RWPE2 (cell line): ENCODE measurements at places on chromosomes 1 and 21.

GRCh38 chr1:241716915-241717656 lies 65.0 kb downstream of the WDR64 start:
- H3K4me1 ChIP-seq: peaks cover 9% of the 10 kb centered on the region
- H3K27me3 ChIP-seq: no peaks in the 10 kb centered on the region
- H3K4me3 ChIP-seq: no peak overlapping the region

DNA sequence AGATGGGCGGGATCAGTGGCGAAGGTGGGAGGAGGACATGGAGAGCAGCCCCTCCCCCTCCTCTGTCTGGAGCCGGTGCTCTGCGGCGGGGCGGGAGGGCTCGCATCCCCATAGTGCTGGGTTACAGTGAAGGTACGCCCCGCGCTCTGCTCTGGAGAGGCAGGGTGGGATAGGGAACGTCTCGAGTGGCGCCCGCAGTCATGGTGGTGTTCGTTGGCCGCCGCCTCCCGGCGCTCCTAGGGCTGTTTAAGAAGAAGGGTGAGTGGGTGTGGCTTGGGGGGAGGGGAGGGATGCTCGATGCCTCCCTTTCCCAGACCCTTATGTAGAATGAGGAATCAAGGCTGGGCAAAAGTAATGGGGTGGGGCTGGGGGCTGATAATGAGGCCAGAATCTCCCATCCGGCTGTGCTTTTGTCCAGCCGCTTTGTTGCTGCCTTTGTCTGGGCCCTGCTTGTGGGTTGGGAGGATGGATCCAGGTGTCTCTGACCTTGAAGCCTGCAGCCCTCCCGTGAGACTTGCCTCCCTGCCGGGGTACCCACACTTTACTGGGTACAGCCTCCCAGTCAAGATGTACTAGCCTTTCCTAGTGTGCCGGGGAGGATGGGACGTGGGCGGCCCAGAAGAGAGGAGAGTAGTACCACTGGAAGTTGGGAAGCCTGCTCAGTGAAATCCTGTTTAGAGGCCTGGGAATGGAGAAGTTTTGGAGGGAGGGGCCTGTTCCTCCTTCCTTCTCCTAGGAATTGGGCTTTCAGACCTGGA lies 51.4 kb downstream of the YARS1 start:
- peak overlapping the region; percentile 100 for H3K27ac ChIP-seq
- H3K27me3 ChIP-seq: no peaks in the 10 kb centered on the region

GRCh38 chr1:11874624-11875023 lies 15.9 kb upstream of the NPPB start:
- H3K27ac ChIP-seq: no peak overlapping the region
- H3K27me3 ChIP-seq: peaks cover 4% of the 10 kb centered on the region
- H3K4me3 ChIP-seq: no peak overlapping the region
- no peaks in the 10 kb centered on the region for H3K4me1 ChIP-seq
- no peak for DNase-seq
- H3K36me3 ChIP-seq: no peaks in the 10 kb centered on the region

GRCh38 chr1:147046189-147046862 lies 108.2 kb downstream of the NBPF12 start:
- H3K27ac ChIP-seq: peak overlapping the region; percentile 71

- H3K4me1 ChIP-seq: no peaks in the 10 kb centered on the region
Measured at GRCh38 chr1:220895412-220895946, 16.2 kb downstream of the HLX start.

DNA sequence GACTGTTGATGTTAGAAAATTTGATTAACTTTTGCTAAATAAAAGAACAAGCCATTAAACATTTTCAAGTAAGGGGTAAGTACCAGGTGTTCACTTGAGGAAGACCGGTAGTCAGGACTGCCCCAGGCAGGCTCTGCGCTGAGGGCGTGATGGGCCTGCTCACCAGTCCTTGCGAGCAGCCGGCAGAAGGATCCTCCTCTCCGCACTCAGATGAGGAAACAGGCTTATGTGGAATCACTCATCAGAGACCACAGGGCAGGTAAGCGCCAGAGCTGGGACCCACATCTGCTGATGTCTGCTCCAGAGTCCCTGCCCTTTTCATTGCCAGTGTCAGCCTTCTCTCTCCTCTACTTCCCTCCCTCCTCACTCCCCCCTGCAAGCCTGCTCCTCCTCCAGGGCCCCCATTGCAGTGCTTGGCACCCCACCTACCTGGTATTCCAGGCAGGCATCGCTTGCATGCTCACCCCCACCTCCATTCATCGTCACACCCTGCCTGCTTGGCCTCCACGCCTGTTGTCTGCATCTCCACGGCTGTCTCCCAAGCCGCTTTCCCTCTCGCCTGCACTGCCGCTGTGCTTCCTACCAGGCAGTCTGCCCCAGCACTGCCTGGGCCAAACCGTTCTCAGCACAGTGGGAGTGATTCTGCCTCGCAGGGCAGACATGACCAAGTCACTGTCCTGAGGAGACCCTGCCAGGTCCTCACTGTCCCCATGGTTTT lies 24.7 kb upstream of the KDM4A start:
- DNase-seq: no peak
- no peaks in the 10 kb centered on the region for H3K4me1 ChIP-seq
- no peaks in the 10 kb centered on the region for H3K27me3 ChIP-seq

DNA sequence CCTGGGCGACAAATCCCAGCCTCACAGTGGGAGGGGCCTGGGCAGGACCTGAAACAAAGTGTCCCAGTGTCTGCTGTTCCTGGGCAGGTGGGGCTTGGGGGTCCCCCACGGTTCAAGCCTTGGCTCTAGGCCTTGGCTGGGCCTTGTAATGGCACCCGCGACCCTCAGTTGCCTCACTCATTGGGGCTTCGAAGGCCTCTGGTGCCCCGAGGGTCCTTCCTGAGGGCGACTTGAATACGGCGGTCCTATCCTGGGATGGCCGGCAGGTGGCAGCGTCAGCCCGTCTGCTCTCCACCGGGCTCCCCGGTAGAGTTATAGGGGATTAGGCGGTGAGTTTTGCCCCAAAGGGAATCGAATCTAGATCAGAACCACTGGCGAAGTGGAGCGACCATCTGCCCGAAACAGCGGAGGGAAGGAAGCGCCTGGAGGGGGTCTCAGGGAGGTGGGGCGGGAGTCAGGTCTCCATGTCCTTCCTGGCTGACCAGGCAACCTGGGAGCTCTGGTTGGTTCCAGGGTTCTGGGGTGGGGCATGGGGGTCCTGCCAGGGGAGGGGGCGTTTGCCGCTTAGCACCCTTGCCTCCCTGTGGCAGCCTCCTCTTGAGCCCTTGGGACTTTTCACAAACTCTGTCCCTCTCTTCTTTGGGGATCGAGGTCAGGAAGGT lies 2.1 kb upstream of the PEX10 start:
- H3K27ac ChIP-seq: peak overlapping the region; percentile 67
- H3K4me1 ChIP-seq: peaks cover 21% of the 10 kb centered on the region
- DNase-seq: no peak
- H3K27me3 ChIP-seq: no peaks in the 10 kb centered on the region
- no peaks in the 10 kb centered on the region for H3K36me3 ChIP-seq

GRCh38 chr21:16741141-16741665 lies 771.6 kb upstream of the CXADR start:
- DNase-seq: no peak
- no peak overlapping the region for H3K27ac ChIP-seq
- no peaks in the 10 kb centered on the region for H3K27me3 ChIP-seq
- H3K4me1 ChIP-seq: no peaks in the 10 kb centered on the region

- no peaks in the 10 kb centered on the region for H3K36me3 ChIP-seq
- H3K27me3 ChIP-seq: no peaks in the 10 kb centered on the region
- no peak for DNase-seq
- no peak overlapping the region for H3K27ac ChIP-seq
Measured at GRCh38 chr1:239368436-239369109, 17.8 kb upstream of the CHRM3 start.

- H3K27me3 ChIP-seq: no peaks in the 10 kb centered on the region
- no peaks in the 10 kb centered on the region for H3K36me3 ChIP-seq
- no peak for DNase-seq
- no peaks in the 10 kb centered on the region for H3K4me1 ChIP-seq
- no peak overlapping the region for H3K27ac ChIP-seq
Measured at GRCh38 chr1:20102875-20103274, 16.5 kb downstream of the PLA2G2D start.

DNA sequence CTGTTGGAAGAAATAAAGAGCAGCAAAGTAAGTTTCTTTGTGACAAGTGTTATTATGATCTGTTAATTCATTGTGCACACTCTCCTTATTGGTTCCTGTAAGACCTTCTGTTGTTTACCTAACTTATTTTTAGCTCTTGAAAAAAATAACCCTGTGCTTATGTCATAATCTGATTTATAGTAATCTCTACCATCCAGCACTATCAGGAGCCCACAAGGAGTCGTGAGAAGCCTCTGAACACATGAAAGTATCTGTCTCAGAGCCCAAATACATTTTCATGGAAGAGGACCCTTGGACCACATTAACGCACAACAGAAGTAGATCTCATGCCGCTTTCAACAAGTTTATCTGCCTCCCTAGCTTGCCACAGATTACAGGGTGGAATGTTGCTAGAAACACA lies 45.8 kb downstream of the CENPF start:
- H3K4me3 ChIP-seq: no peak overlapping the region
- no peak overlapping the region for H3K27ac ChIP-seq
- no peaks in the 10 kb centered on the region for H3K4me1 ChIP-seq
- no peaks in the 10 kb centered on the region for H3K27me3 ChIP-seq

- no peaks in the 10 kb centered on the region for H3K4me1 ChIP-seq
- H3K27ac ChIP-seq: no peak overlapping the region
- H3K36me3 ChIP-seq: no peaks in the 10 kb centered on the region
- no peaks in the 10 kb centered on the region for H3K27me3 ChIP-seq
- no peak for DNase-seq
Measured at GRCh38 chr1:22259551-22260282, 116.8 kb upstream of the WNT4 start.

DNA sequence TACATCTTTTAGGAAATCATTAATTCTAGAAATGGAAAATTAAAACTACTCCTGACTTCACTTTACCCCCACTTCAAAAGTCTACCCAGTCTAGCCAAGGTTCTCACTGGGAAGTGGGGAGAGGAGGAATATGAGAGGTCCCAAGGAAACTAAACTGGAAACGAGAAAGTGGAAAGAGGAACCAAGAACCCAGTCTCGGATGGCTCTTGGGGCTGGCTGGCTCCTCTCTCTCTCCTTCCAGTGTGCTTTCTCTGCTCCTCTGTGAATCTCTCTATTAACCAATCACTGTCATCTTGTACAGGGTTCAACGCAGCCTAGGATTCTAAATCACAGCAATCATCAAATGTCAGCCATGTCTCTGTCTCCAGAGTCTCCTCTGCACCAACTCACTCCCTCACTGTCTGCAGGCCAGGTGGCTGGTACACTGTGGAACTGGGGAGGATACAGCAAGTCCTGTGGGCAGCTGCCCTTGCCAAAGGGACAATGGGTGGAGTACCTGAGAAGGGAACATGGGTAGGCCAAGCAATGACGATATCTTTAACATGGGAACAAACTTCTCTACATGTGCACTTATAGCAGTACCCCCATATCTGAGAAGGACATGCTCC lies 33.7 kb downstream of the GNB1 start:
- H3K27ac ChIP-seq: no peak overlapping the region
- DNase-seq: no peak
- peaks cover 19% of the 10 kb centered on the region for H3K4me1 ChIP-seq

DNA sequence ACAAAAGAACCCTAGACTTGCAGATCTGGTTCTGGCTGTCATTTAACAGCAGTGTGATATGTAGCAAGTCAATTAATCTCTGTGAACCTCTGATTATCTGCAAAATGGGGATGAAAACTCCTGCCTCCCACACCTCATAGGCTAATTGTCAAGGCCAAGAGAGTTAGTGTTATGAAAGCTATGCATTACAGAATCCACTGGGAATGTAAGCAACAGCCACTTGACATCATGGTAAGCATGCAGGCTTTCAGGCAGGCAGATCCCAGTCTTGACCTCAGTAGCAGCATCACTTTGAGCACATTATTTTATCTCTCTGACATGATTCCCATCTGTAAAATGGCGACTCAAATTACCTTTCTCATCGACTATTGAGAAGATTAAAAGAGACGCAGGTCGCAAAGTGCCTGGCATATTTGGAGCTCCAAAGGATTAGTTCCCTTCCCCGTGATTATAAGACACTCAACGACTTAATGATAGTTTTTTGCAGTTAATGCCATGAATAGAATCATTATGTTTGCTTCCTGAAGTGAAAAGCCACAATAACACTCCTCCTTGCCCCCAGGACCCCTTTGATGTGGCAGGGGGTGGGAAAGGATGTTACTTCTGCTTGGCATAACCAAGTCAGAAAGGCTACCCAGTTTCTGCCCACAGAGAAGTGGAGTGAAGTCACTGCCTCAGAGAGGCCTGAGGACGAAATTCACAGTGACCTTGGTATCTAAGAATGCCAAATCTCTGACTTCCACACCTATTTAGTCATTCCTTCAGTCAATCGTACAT lies 273.0 kb upstream of the NFIA start:
- no peaks in the 10 kb centered on the region for H3K36me3 ChIP-seq
- no peak overlapping the region for H3K27ac ChIP-seq
- H3K4me1 ChIP-seq: no peaks in the 10 kb centered on the region
- H3K27me3 ChIP-seq: no peaks in the 10 kb centered on the region

DNA sequence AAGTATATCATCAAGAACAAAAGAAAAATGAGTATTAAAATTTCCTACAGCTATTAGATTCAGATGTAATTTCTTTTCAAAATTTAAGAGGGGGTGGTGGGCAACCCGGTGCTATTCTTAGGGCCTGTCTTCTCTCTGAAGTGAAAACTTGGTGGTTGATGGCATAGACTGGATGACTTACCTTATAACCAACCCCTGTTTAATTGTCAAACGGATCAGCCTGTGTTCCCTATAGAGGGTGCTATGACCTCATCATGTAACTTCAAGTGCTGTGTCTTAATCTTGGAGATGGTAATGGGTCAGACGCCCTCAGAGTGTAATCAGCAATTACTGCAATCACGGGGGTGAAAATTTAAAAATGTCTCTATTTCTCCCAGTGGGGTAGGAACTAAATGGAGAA lies 176.2 kb downstream of the PCP4 start:
- no peak for DNase-seq
- H3K27me3 ChIP-seq: no peaks in the 10 kb centered on the region
- no peak overlapping the region for H3K27ac ChIP-seq
- no peak overlapping the region for H3K4me3 ChIP-seq
- no peaks in the 10 kb centered on the region for H3K36me3 ChIP-seq

DNA sequence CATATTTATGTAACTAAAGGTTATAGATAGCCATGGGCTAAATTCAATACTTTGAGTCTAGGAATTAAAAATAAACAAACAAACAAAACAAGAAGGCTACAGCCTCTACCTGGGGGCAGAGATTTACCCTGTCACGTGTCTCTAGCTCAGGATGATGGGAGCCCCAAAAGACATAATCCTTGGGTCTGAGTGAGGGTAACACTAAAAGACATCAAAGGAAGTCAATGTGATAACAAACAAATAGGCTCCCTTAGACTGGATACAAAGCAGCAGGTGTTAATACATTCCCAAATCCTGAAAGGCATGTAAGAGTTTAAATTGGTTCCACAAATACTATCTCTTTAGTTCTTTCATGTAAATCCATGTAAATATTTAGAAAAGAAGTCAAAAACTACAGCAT lies 10.7 kb downstream of the MYSM1 start:
- H3K27ac ChIP-seq: no peak overlapping the region
- H3K4me3 ChIP-seq: no peak overlapping the region
- no peaks in the 10 kb centered on the region for H3K27me3 ChIP-seq
- peaks cover 97% of the 10 kb centered on the region for H3K36me3 ChIP-seq
- DNase-seq: no peak
